Activated T-cell treated with anti-CD3 and anti-CD28 coated beads for 4 hours (primary cell): ENCODE measurements at places on chromosomes 2 and 18.

- no peak for DNase-seq
Measured at GRCh38 chr18:58871514-58872420, 7.1 kb downstream of the ZNF532 start.

GRCh38 chr2:202726070-202726469, 91.3 kb downstream of the FAM117B start:
- no peak for DNase-seq

- DNase-seq = no peak
Measured at GRCh38 chr2:138090330-138090729, 126.1 kb downstream of the HNMT start.

DNA sequence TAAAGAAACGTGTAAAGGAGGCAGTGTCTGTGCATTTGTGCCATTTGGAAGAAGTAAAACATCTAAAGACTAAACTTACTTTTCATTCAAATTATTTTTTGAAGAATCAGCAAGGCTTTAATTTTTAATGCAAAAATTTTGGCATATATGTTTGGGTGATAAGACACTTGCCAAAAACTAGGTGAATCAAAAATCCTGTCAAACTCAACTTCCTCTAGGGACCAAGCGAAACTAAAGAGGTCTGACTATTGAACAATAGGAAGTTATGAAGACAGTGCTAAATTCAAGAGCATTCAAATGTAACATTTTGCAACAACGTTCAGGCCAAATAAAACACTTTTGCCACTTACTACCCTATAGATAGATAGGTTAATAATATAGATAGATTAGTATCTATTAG, 306.1 kb downstream of the NOL4 start:
- DNase-seq = no peak

DNA sequence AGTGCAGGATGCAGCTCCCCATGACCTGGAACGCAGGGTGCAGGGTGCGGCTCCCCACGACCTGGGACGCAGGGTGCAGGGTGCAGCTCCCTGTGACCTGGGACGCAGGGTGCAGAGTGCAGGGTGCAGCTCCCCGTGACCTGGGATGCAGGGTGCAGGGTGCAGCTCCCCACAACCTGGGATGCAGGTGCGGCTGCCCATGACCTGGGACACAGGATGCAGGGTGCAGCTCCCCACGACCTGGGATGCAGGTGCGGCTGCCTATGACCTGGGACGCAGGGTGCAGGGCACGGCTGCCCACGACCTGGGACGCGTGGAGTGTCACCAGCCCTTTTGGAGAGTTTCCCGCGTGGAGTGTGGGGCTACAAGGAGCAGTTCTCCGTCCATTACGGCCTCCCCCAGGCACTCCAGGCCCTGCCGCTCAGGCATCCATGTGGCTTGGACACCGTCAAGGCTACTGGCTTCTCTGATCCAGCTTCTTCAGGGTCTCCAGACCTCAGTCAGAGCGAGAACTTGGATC, 38.7 kb downstream of the PXDN start:
- no peak for DNase-seq

DNA sequence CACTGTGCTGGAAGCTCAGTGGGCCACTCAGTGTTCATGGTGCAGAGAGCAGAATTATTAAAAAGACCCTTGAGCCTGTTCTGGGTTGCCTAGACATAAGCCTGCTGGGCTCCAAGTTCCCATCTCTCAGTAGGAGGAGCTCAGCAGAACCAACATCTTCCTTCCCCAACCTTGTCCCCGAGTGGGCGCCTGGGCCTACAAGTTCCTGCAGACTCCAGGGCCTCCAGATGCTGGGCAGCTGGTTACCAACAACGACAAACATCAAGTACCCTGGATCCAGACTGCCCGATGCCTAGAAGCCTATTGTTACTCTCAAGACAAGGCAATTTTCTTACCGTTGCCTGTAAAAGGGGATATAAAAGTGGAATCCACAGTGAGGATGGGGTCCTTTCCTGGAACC, 214.2 kb downstream of the HAUS1 start:
- no peak for DNase-seq

DNA sequence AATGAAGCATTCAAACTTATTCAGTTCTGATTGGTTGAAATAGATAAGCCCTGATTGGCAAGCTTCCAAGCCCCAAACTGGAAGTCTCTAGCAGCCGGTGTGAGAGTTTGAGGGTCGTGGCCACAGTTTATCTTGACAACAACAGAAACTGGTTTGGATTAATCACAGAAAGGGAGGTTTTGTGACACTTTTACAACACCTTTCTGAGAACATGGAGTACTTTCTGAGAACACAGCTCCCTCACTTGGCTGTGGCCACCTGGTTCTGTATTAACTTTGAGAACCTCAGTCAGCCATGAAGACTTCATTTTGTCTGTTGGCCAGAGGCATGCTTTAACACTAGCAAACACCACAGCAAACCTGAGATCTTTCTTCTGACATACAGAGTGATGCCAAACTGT, 280.7 kb upstream of the VWC2L start:
- DNase-seq = no peak

DNA sequence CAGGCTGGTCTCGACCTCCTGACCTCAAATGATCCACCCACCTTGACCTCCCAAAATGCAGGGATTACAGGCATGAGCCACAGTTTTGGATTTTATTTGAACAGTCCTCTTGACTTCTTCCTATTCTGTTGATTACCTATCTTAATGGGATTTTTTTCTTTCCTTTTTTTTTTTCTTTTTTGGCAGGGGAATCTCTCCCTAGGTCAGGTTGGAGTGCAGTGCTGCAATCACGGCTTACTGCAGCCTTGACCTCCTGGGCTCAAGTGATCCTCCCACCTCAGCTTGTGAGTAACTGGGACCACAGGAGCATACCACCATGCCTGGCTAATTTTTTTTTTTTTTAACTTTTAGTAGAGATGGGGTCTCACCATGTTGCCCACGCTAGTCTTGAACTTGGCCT, 2.8 kb downstream of the MTHFD2 start:
- DNase-seq = no peak

GRCh38 chr2:120344976-120345581, 857 bp upstream of the INHBB start:
- no peak for DNase-seq

DNA sequence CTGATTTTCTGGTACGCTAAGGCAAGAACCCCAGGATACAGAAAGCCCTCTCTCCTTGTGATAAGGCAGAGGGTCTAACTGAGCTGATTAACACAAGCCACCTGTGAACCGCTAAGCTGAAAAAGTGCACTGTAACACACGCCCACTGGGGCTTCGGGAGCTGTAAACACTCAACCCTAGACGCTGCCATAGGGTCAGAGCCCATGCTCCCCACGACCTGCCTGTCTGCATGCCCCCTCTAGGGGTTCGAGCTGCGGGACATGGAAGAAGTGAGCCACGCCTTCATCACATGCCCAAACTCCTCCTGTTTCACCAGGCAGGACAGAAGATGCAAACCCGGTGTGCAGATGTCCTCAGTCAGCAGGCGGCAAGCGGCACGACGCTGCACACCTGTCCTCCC, 173.9 kb upstream of the RAB12 start:
- no peak for DNase-seq

GRCh38 chr2:97660775-97661389, 3.0 kb downstream of the ACTR1B start:
- DNase-seq = no peak

- DNase-seq = no peak
Measured at GRCh38 chr2:62320657-62321357, 124.9 kb downstream of the B3GNT2 start.

- no peak for DNase-seq
Measured at GRCh38 chr2:35932276-35932963, 423.2 kb upstream of the CRIM1 start.
